ENCODE measurements at places on chromosomes 1 and 21.

DNA sequence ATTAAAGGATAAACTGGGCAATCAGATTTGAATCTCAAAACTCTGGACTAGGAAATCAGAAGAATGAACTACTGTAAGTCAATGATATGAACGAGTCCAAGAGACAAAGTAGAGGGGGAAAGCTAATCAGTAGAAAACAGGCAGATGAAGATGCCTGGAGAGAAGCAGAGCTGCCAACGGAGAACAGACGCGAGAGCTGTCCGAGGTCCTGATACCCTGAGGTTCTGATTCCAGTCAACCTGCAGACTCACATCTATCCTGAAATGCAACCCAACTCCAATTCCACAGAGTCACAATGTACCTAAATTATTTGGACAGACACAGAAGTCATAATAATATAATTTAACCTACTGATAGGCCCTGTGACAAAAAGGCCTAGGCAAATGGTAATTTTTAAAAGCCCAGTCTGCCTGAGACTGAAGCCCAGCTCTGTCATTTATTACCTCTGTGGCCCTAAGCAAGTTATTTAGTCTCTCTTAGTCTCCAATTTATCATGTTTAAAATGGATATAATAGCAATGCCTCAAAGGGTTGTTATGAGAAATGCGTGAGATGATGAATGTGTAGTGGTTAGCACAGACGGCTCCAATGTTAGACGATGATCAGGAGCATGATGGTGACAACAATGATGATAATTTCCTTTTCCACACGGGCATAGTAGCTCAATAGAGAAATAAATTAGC lies 33.4 kb downstream of the RGS7 start:
- DNase-seq = peak; percentile 30

DNA sequence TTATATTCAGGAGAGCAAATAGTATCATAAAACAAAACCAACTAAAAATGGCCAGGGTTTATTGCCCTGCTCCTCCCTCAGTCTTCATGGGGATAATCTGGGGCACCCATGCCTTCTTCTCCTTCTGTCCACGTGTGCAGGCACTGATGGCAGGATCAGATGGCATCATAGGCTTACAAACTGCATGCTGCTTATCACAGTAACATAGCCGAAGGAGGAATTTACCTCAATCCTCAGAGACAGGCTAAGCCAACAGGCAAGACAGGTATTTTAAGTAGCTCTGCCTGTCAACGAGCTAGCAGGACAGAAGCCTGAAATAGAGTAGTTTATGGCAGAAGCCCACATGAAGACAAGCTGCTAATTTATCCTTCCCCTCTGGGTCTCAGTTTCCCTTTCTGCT lies 9.4 kb downstream of the LAMB3 start:
- DNase-seq = no peak

DNA sequence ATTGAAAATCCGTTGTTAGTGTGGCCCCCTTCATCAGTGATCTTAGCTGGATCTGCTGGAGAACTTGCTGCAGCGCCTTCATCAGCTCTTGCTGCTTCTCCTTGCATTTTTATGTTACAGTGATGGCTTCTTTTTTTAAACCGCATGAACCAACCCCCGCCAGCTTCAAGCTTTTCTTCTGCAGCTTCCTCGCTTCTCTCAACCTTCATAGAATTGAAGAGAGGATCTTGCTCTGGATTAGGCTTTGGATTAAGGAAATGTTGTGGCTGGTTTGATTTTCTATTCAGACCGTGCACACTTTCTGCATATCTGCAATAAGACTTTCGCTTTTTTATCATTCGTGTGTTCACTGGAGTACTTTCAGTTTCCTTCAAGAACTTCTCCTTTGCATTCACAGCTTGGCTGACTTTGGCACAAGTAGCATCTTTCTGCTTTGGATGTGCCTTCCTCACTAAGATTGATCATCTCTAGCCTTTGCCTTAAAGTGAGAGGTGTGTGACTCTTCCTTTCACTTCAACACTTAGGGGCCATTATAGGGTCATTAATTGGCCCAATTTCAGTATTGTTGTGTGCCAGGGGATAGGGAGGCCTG lies 13.1 kb downstream of the RNF187 start:
- DNase-seq = no peak

DNA sequence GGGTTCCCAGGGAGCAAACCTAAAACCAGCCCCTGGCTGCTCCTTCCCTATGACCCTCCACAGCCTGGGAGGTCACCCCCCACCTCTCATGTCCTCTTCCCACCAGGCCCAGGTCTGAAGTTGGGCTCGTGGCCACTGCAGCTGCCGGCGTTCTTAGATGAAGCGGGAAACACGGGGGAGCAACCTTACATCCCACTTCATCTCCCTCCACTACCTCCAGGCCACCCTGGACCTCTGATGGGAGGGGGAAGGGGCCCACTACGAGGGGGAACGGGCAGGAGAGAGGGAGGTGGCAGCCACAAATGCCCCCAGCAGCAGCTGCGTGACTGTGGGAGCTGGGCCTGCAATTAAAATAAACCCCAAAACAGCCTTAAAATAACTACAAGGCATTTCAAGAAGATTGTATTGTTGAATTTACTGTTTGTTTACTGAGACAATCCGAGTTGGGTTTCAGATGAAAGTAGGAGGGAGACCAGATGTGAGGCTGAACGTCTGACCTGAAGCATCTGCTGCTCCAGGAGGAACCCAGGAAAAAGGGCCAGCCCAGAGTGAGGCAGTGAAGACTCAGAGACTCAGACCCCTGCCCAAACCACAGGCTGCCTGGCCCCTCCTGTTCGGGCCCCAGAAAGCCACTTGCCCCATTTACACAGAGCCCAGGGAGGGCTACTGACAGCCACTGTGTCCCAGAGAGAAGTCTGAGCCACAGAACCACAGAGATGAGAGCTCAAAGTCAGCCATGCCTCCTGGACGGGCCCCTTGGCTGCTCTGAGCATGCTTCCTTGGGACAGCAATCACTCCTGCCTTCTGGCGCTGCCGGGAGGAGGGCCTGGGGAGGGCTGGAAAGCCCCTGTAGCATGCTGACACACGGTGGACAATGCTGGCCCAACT lies 59.8 kb downstream of the GLIS1 start:
- DNase-seq = no peak

- DNase-seq = no peak
Observed at GRCh38 chr1:17161137-17161740, 42.0 kb upstream of the PADI2 start.

- peak; percentile 50 for DNase-seq
Observed at GRCh38 chr1:109640285-109640865, 15.5 kb upstream of the GSTM4 start.

GRCh38 chr1:201603613-201604232 lies 64.8 kb downstream of the NAV1 start:
- DNase-seq = no peak

GRCh38 chr21:25904044-25904695 lies 169.4 kb downstream of the GABPA start:
- DNase-seq = no peak

DNA sequence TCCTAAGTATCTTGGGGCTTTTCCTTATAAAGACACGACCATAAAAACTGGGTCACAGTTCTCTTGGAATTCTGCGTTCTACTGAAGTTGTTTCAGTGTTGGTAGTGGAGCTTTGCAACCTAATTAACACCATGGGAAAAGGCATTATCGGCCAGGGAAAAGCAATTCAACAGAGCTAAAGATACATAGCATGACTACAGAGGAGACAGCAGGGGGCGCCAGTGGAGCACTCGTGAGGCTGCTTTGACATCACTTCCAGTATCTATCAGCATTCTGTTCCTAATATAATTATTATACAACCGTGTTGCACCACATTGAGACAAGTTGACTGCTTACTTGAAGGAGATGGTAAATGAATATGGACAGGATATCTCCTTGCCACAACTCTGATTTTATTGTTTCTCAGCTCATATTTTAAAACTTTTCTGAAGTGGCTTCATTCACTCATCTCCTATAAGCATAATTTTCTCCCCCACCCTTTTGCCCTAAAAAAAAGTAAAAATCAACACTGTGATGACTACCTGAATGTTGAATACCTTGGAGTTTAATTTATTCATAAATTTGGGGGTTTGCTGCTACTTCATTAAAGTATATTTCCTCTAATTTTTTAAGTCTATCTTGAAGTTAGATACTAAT lies 39.4 kb downstream of the ZP4 start:
- peak; percentile 29 for DNase-seq

DNA sequence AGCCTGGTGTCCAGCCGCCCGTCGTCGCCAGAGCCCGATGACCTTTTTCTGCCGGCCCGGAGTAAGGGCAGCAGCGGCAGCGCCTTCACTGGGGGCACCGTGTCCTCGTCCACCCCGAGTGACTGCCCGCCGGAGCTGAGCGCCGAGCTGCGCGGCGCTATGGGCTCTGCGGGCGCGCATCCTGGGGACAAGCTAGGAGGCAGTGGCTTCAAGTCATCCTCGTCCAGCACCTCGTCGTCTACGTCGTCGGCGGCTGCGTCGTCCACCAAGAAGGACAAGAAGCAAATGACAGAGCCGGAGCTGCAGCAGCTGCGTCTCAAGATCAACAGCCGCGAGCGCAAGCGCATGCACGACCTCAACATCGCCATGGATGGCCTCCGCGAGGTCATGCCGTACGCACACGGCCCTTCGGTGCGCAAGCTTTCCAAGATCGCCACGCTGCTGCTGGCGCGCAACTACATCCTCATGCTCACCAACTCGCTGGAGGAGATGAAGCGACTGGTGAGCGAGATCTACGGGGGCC lies 1.2 kb downstream of the OLIG2 start:
- DNase-seq = no peak

DNA sequence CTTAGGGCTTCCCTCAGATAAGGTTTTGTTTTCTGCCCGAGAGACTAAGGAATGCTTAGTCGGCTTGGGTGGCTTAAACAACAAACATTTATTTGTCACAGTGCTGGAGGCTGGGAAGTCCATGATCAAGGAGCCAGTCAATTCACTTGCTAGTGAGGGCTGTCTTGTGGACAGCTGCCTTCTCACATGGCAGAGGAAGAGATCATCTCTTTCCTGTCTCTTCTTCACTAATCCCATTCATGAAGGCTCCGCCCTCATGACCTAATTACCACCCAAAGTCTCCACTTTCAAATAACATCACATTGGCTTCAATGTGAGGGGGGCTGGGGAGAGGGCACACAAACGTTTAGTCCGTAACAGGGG lies 50.5 kb upstream of the IL12RB2 start:
- DNase-seq = no peak

DNA sequence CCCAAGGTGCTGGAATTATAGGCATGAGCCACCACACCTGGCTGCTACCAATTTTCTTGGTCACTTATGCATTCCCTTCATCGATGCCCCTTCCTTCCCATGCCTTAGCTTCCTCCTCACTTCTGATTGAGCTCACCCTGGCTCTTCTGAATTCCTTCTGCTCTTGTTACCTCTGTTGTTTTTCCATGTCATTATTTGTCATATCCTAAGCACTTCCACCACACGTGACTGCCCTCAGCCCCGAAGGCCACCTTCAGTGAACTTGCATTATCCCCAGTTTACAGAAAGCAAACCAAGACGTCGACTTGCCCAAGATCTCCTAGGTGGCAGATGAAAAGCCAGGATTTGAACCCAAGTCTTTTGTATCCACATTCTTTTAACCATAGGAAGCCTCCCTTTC lies 30.7 kb downstream of the CA6 start:
- DNase-seq = no peak

- DNase-seq = no peak
Observed at GRCh38 chr1:212982430-212983152, 32.2 kb downstream of the VASH2 start.

- DNase-seq = no peak
Observed at GRCh38 chr1:14693949-14694348, 95.5 kb downstream of the KAZN start.
